ENCODE measurements at places on chromosomes 4 and X.

GRCh38 chr4:57051524-57051923 is 58.7 kb downstream of the IGFBP7 start:
- DNase-seq = no peak

GRCh38 chr4:56976283-56976836 is 1.0 kb downstream of the NOA1 start:
- DNase-seq = no peak

GRCh38 chr4:164753873-164754488 is at the start of gene SMIM31:
SMIM31 (plus strand) TSS chr4:164754131; CDS start chr4:164770444, 16,313 bp downstream.
- no peak for DNase-seq

GRCh38 chrX:77786365-77786680 is 307 bp upstream of the ATRX start:
- DNase-seq = no peak

DNA sequence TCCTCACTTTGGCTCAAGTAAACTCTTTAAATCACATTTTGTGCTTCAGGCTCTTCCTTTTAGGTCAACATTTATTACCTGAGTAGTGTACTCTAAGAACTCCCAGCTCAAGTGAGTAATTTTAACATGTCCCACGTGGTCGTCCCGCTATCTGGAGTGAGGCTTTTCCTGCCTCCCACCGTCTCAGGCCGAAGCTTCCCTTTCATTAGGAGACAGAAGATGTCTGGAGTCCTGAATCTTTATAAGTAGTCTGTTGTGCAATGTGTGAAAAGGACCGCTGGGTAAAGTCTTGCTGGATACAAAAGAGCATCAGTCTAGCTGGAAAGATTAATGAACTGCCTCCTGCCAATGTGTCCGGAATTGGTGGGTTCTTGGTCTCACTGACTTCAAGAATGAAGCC is 117.7 kb upstream of the NEIL3 start:
- no peak for DNase-seq

- no peak for DNase-seq
These were observed 6.9 kb upstream of the ARMCX4 start for GRCh38 chrX:101478366-101478765.

- DNase-seq = no peak
These were observed 595 bp downstream of the MBNL3 start for GRCh38 chrX:132488180-132488705.

- no peak for DNase-seq
These were observed 26.0 kb downstream of the NPNT start for GRCh38 chr4:105921301-105921700.

- DNase-seq = no peak
These were observed 26.0 kb downstream of the LRP2BP start for GRCh38 chr4:185369731-185370130.

DNA sequence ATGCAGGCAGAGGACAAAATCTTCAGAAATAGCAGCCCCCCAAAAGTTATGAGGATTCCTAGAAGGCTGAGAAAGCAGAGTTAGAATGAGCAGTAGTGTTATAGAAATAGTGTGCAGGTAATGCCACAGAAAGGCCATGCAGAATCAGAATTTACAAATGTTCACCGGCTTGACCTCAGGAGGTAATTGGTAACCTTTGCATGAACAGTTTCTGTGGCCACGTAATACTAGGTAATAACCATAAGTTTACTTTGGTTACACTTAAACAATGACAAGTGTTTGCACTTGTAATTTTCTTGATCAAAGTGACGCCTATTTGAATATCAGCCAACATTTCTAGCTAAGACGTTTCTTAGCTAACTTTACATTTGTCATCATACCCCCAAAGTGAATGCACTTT is 393.6 kb downstream of the GPAT3 start:
- DNase-seq = no peak

DNA sequence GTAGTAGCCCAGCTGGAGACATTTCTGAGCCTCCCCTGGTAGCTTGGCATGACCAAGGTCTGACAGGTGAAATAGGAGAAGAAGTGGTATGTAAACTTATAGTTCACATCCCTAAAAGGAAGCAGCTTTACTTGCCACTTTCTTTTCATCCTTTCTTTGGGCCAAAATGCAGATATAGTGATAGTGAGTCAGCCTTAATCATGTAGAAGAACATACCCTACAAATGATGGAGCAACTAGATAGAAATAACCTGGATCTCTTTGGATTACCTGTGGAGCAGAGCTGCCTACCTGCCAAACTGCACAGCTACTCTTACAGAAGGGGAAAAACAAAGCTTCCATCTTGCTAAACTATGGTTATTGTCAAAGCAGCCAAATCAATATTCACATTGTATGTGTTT is 106.7 kb upstream of the LCORL start:
- DNase-seq = no peak

DNA sequence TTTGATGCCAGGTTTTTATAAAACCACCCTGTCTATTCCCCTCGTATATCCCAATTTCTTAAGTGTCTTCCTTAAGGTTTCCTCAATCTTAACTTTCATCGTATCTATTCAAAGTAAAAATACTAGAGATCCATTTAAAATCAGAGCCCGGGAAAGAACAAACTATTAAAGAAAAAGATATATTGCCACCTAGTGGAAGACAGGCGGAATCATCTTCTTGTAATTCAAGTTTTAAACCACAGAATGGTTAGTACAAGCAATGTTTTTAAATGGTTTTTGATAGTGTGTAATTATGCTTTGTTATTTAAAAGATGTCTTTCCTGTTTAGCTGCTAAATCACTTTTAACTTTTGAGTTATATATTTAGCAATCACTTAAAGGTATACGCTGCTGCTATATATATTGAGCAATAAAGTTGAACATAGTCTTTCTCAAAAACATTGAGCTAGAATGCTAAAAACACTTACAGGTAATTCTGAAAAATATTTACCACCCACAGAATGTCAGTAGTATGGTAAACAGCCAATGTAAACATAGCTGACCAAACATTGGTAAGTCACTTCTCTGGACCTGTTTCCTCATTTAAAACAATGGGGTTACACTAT is 18.2 kb downstream of the PRDM8 start:
- DNase-seq = peak; percentile 55

GRCh38 chrX:38375891-38376290 is 23.5 kb downstream of the OTC start:
- DNase-seq = no peak

- no peak for DNase-seq
These were observed 31.2 kb downstream of the PDE5A start for GRCh38 chr4:119597377-119597776.

DNA sequence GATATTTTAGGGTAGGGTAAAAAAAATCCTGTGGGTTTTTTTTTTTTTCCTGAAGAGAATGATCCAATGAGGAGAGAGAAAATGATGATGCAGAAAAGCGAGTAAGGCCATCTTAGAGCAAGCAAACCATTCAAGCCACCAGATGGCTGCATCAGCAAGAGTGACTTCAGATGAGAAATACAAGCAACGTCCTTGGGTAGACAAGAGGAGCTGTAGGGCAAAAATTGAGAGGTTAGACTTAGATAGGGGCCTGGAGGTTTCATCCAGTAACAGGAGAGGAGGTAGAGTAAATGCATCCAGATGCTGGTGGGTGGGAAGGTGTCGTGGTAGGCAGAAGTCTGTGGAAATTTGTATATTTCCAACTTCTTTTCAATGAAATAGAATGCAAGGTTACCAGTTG is 14.6 kb downstream of the FTHL17 start:
- no peak for DNase-seq

DNA sequence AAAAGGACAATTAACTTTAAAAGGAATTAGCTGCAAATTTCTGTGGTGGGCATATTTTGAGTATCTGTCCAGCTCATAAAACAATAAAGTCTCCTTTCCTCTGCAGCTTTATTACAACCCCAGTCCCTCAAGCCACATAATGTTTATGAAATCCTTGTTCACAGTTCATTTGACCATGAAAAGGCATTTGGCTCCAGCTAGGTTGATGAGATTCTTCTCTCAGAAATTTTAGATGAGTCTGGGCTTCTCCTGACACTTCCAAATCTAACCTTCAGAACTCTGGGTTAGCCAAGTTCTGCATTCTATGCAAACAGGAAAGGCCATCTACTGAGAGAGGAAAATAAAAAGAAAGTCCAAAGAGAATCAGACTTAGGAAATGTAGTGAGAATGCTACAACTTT is 156.8 kb downstream of the GRXCR1 start:
- DNase-seq = no peak

DNA sequence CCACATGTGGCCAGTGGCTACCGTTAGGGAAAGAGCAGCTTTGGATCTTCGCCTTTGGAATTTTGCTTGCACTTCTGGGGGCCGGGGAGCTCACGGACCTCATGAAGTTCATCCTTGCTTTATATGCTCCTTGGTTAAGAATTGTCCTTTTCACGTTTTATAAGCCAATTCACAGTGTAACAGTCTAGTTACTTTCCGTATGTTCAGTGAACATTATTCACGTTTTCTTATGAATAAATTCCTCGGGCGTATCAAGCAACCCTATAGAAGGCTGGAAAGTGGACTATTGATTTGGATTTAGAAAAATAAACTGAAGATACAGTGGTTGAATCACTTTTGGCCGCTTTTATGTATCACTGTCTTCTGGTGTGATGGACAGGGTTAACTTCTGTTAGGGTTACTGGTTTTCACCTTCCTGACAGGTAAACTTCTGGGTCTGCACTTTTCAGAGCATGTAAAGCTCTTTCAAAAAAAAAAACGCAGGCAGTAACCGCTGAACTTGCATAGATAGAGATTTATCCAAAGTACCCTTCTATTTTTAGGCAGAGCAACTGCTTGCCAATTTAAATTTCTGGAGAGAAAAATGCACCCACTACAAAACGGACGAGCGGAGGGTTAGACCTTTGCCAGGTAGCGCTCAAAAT is 569 bp upstream of the PDLIM5 start:
- no peak for DNase-seq

- DNase-seq = no peak
These were observed 40.7 kb downstream of the AWAT2 start for GRCh38 chrX:70009049-70009448.

DNA sequence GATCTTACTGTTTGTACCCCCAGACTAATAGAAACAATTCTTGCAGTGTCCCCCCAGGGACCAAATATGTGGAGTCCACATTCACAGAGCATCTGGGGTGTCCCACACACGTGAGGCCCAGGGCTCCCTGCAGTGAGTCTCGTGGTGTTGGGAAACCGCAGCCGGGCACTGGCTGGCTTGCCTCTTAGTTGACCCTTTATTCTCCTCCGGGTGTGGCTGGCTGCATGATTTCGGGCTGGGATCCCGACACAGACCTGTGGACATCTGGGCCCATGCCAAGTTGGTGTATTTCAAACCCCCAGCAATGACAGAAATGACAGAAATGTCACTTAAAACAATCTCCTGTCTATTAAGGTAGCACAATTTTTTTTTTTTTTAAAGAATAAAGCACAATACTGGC is 15.6 kb upstream of the CLDN24 start:
- DNase-seq = no peak

Measured in NCI-H1417 (cell line).